NCI-H524 treated with DMSO at 0.1 percent for 48 hours (cell line): ENCODE measurements at places on chromosomes 7 and 10.

DNA sequence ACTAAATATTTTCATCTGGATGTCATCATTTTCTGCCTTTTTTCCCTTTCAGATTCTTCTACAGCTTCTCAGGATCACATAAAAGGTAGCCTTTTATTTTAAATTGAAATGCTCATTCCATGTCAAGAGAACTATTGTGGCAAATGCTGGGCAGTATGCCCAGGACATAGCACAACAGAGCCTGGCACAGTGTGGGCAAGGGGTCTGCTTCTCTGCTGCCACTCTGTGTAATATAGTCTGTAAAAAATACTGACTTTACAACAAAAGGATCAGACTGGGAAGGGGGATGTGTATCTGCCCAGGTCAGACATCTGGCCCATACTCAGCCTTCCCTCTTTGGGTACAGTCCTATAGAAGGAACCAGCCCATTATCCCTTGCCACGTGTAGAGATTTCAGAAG lies 62.7 kb downstream of the CUZD1 start:
- DNase-seq = no peak

DNA sequence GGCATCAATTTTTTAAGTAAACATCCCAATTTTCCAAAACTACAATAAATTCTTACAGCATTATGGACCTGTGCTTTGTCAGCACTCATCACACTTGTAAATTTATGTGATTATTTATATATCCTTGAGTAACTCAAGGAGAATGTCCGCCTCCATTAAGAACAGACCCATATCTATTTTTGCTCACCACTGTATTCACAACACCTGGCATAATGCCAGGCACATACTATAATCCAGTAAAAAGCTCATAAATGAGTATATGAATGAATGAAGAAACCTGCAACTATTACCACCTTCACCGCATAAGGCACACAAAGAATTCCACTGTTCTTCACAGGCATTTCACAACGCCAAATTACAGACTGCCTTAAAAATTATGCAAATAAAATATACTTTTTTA lies 46.9 kb downstream of the MINDY3 start:
- DNase-seq = no peak

DNA sequence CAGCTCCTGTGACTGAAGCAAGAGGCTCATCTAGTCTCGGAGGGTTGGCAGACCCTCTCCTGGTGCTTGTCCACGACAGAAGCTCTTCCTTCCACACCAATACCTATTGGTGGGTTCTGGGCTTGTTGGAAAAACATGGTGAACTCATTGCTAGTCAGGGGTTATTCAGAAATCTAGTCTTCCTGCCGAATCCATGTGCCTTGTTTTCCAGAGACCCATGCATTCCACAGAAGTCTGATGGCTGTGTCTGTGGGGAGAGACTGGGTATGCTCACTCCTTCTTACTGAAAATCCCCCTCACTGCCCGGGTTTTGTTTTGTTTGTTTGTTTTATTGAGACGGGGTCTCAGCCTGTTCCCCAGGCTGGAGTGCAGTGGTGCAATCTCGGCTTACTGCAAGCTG lies 138.3 kb downstream of the DNAJB6 start:
- DNase-seq = no peak

DNA sequence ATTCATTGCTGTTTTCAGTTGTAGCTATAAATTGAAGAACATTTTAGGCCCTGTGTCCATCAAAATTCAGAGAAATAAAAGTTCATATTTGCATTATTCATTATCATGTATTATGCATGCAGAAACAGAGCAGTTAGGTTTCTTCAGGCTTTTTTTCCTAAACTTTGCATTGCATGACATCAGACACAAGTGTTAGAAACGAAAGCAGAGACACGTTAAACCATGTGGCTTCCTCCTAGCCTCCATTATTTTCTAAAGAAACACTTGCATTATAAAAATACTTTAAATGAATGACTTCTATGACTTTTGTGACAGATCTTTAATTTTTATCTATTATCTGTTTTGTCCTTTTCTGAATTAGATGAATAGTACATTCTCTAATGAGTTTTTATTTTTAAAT lies 8.8 kb upstream of the EBLN1 start:
- DNase-seq = no peak

DNA sequence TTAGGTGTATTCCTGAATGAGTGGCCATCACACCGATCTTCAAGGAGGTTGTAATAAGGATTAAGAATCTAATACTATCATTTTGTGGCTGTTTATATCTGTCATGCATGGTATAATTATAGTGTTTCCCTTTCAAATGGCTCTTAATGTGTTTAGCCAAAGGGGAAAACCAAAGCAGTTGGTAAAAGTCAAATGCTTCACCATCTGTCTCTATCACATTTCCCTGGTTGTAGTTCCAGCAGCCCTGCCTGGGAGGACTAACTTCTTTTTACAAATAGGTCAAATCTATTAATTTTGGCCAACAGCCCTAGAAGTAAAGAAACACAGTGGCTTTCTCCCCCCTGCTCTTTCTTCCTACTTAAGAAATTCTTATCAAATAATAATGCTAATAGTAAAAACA lies 56.7 kb downstream of the ZNF365 start:
- no peak for DNase-seq

GRCh38 chr7:24334012-24334411 lies 50.0 kb downstream of the NPY start:
- no peak for DNase-seq

GRCh38 chr10:73076360-73077183 lies 20.1 kb downstream of the P4HA1 start:
- DNase-seq = no peak

GRCh38 chr10:79238606-79239005 lies 108.7 kb upstream of the PPIF start:
- no peak for DNase-seq

DNA sequence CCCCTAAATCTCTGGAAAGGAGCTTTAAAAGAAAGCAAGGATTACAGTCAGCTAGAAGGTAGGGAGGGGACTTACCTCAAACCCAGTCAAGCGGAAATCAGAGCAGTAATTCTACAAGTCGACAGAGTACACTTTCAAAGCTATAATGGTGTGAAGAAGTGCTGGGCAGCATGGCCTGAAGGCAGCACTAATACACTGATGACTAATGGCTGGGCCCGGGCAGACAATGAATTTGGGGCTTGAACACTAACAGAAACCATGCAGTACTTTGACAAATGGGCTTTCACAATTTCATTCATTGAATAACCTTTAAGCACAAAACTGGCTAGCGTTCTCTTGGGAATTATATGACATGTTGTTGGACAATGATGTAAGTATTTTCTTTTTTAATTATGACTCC lies 4.7 kb downstream of the GLI3 start:
- DNase-seq = no peak

DNA sequence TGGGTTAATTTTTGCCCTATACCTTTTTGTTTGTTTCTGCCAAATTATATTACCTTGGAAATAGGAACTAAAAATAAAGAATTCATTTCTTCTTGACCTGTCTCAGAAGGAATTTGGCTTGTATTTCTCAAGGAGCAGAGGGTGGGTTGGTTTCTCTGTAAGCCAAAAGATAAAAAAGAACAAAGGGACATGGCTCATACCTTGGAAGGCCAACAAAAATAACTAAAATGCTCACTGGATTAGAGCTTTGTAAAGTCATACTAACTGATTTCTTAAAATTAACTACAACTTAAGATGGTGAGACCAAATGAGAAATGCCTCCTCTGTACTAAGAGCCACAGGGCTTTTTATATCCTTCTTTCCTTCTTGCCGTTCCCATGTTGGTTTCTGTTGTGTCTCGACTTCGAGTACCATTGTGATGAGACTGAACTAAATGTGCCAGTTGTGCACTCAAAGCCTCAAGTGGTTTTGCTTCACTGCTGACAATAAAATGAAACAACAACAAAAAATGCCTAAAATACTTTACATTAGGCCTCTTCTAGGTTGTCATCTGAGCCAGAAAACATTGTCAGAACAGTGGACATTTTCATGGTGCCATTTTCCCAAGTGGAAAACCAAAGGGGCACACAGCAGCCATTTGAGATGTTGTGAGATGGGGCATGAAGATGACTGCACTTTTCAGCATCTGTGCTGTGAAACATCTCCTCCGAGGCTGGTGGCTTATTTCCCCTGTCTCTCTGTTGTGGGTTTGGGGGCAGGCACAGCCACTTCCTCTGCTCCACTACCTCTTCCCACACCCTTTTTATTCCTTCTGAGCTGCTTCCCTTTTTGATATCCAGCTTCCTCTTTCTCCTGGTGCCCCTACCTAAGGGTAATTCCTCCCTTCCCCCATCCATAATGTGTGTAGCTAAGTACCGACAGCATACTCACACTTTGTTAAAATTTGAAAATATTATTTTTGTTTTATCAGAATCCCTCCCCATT lies 51.8 kb upstream of the AGR3 start:
- DNase-seq = no peak

- DNase-seq = no peak
Measured at GRCh38 chr7:132394283-132395198, 181.7 kb downstream of the PLXNA4 start.

DNA sequence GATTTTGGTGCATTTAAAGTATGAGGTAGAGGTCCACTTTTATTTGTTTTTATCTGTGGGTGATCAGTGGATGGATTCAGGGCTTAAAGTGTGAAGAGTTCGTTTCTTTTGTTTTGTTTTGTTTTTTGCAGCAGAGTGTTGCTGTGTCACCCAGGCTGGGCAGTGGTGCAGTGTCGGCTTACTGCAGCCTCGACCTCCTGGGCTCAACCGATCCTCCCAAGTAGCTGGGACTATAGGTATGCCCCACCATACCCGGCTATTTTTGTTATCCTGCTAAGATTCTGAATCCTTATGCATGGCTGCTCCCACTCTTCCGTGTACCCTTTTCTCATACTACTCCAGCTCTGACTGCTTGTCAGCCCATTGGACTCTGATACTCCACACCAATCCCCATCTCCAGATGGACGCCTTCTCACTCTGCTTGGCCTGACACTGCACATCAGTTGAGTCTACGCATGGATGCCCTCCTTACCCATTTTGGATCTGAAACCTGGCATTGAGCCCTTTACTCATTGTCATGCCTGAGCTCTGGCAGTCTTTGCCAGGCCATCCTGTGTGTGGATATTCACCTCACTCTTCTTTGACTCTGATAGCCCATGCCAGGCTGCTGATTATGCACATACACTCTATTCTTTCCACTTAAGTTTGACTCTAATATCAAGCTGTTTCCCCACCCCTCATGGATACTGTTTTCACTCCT lies 119.5 kb downstream of the CCSER2 start:
- no peak for DNase-seq

DNA sequence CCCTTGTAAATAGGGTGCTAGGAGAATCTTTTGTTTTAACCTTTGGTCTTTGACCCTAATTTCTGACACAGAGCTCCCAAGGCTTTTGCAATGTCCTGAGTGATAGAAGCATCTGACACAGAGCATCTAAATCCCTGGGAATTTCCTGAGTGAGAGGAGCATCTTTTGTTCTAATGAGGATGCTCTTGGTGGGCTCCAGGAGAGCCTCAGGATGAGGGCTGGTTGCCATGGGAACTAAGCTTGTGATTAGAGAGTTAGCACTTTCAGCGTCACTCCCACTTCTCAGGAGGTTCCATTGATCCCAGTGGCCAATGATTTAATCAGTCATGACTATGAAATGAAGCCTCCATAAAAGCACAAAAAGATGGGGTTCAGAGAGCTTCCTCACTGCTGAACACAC lies 264.8 kb downstream of the KIF20B start:
- no peak for DNase-seq

DNA sequence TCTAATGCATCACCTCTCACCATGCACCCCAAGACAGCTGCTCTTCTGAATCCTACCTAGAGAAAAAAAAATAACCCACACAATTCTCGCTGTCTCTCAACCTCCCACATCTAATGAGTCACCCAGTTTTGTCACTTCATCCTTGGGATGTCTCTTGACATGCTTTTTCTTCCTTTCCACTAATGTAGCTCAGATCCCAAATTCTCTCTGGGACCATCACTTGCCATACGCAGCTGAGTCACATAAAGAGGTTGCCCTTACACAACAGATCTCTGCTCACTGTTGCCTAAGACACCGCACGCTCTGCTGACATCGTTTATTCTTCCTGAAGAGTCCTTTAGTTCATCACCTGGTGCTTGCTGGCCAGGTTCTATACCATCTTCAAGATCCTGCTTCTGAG lies 606.0 kb upstream of the GALNT17 start:
- DNase-seq = no peak

DNA sequence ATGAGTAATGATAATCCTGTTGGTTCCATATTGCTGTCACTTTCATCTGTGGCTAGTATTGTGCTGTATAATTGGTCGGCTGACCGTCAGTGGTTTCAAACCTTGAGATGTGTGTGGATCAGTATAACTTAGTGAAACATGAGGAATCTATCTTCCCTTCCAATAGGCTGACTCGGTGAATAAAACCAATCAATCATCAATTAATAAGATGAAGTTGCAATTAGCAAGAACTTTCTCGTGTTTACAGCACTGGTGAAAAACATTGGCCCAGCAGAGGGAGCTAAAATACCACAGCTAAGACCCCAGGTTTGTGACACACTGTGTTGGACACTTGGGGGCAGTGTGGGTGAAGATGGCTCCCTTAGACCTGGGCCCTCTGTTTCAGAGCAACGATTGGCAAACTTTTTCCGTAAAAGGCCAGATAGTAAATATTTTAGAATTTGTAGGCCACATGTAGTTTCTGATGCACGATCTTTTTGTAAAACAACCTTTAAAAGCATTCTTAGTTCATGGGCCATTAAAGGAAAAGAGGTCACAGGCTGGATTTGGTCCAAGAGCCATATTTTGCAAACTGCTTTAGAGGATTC lies 47.8 kb downstream of the STRA8 start:
- peak; percentile 19 for DNase-seq

DNA sequence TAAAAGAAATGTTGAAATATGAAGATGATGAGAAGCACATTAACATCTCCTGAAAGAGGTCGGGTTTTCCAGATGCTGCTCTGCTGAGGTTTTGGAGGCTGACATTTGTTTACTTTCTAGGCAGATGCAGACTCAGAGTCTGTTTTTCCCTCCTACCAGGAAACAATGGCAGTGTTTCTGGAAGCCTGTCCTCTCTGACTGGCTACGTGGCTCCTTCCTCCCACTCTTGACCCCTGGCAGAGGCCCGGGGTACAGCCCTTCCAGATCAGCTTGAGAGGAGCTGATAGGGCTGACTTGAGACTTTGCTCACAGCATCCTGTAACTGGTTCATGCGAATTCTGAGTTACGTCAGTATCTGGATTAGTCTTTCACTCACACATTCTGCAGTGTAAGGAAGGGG lies 41.1 kb upstream of the IL15RA start:
- DNase-seq = no peak

- DNase-seq = no peak
Measured at GRCh38 chr10:114172776-114173602, 1.0 kb downstream of the CCDC186 start.

DNA sequence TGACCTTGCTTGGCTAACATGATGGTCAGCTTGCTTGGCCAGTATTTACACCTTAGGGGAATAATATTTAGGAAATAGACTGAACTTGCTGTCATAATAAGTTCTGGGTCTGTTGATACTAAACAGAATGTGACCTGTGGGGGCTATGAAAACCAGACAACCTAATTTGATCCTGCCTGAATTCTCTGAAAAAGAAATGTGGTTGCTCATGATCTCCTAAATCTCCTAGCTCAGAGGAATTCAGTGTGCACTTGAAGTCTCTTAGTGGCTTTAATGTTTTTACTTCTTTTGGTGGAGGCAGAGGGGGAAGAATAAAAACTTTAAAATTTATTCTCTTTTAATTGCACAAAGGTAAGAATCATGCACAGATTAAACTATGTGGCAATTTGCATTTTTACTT lies 205.2 kb downstream of the SEC23IP start:
- no peak for DNase-seq
